Left cardiac atrium (tissue), 4 donors: ENCODE measurements at places on chromosomes 11 and 22. TPM values are rescaled to one million over a fixed set of nuclear protein-coding genes. Genes with fewer than 3 reads are reported as not detected.

The NLRP6 gene
- 0.16 TPM for total RNA-seq

The KRTAP5-9 gene
- not detected for total RNA-seq

The KLHL22 gene
- total RNA-seq = 19.6 TPM

The LGR4 gene
- 29.0 TPM for total RNA-seq

The TSGA10IP gene
- not detected for total RNA-seq

The CENPM gene
- 2.0 TPM for total RNA-seq

The BARX2 gene
- not detected for total RNA-seq

The C11orf91 gene
- total RNA-seq = 1.7 TPM

The RHOD gene
- 33.6 TPM for total RNA-seq

The BCO2 gene
- total RNA-seq = 53.3 TPM

The SPINDOC gene
- total RNA-seq = 13.5 TPM

The PLEKHA7 gene
- 31.1 TPM for total RNA-seq

The GVQW3 gene
- total RNA-seq = 0.99 TPM
